ENCODE measurements at places on chromosomes 4 and X. TPM values are rescaled to one million over a fixed set of nuclear protein-coding genes. Genes with fewer than 3 reads are reported as not detected.

The LRIT3 gene
- total RNA-seq, result 0.30 TPM

The ETDB gene
- total RNA-seq, result not detected

The ABHD18 gene
- 20.3 TPM for total RNA-seq

- no peak for DNase-seq
These were observed 11.2 kb upstream of the ADD1 start for GRCh38 chr4:2832309-2832980.

- DNase-seq, result peak; percentile 43
These were observed 2.1 kb downstream of the LEF1 start for GRCh38 chr4:108166441-108167315.

DNA sequence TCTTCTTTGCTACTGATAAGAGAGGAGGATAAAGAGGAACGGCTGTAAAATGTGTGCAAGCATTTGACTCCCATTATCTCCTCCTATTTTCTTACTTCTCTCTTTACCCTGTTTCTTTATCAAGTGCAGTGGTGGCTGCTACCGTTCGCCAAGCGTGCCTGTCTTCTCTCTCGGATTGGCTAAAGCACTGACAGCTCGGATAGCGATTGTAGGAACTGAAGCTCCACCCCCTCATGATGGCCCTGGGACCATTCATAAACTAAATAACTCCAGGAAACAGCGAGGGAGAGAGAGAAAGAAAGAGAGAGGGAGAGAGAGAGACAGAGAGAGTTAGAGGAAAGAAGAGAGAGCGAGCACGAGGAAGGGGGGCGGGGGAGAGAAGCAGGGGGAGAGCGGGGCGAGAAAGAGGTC, 305 bp upstream of the MAB21L2 start:
- DNase-seq, result no peak

DNA sequence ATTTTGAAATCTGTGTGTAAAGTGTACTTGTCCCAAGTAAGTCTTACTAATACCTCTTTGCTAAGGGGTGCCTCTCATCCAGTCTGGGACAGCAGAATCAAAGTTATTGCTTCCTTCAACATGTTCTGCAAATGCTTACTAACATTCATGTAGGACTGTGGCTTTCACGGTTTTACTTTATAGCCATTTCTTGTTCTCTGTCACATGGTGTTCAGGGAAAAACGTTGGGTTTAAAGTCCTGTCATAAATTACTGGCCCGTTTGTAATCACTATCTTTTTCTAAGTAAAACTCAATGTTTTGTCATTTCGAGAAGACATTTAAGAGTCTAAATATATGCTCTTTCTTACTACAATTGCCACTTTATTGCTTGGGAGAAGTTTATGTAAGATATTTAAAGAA, 321.1 kb downstream of the STIM2 start:
- no peak for DNase-seq

DNA sequence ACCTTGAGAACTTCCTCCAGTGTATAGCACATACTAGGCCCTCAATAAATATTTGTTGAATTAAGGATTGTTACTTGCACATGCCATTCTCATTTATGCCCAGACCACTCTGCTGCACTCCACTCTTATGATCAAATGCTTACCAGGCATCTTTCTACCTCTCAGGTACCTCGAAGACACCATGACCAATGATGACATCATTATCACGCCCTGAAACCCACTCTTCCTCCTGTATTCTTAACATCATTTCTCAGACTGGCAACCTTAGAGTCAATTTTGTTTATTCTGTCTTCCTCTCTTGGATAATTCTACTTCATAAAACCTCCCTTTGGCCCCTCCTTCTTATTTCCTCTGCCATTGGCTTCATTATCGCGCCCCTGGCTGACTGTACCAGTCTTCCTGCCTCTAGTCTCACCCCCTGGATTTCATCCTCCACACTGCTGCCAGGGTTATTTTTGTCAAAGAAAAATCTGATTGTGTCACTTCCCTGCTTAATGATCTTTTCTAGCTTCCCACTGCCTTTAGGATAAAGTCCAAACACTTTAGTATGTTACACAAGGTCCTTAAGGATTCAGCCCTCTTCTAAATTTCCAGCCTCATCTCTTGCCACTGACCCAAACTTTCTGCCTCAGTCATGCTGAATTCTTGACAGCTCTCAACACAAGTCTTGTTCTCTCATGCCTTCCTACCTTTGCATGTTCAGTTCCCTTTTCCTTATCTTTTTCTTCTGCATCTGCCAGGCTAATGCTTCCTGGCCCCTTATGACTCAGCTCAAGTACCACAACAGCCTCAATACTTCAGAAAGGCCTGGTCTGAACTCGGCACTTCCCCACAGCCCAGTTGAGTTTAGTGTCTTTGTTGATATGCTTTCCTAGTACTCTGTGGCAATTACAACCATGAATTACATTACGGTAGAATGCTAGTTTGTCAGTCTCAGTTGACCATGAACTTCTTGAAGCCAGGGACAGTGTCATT, 45.8 kb downstream of the HDAC8 start:
- no peak for DNase-seq

DNA sequence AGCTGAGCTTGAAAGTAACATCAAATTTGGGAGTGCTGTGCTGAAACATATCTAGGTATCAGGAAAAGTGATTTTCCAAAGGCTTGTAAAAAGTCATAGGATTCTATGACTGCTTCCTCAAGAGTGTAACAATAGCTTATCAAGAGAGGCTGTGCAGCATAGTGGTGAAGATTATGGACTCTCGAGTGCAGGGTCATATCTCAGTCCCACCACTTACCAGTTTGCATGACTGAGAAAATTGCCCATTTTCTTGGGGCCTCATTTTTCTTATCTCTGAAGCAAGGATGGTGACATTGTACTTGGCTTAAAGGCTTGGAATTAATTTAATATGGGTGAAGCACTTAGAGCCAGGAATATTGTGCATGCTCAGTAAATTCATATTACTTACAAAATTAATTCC, 57.2 kb downstream of the AFF1 start:
- no peak for DNase-seq

DNA sequence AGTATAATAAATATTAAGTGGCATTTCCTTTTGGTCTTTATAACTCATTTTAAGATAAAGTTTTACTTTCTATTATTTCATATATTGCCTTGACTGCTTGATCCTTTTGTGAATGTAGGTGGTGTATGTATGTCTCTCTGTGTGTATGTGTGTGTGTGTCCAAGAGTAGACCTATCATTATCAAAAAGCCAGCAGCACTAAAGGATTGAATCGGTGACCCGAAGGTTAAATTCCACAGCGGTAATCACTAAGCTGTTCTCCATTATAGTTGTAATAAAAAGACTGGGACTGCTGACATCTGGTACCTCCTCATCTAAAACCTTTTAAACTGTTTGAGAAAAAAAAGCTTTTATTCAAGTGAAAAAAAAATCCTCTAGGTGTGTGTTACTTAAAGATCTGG, 1014.8 kb downstream of the PCDH7 start:
- no peak for DNase-seq

DNA sequence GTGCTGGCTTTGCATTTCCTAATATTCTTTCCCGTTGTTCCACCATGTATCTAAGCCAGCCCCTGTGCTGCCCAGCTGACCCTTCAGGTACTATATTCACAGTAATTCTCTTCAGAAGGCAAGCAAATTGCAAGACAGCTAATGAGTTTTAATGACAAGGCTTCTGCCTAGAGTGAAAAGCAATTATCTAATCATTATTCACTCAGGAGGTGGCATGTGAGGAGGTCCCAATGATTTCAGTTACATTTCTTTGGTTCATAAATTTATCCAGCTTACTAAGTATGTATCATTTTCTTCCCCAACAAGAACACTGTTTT, 123.0 kb downstream of the RASGEF1B start:
- no peak for DNase-seq

DNA sequence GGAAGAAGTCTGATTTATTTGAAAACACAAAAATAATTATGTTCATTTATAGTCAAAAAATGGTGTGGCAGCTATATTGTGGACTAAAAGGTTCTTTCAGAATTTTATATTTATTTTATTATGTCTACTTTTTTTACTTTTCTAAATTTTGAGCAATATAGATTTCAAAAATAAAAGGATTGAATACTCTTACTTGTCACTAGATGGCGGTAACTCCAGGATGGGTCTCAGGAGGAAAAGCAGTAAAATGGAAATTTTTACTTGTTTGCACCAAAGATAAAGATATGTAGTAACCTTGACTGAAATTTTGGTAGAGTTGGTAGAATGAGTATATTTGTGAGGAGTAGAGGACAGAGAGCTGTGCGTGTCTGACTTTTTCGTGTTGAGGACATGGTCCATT, 14.5 kb upstream of the DACH2 start:
- no peak for DNase-seq

- no peak for DNase-seq
These were observed 182.4 kb upstream of the LCORL start for GRCh38 chr4:18203966-18204365.

DNA sequence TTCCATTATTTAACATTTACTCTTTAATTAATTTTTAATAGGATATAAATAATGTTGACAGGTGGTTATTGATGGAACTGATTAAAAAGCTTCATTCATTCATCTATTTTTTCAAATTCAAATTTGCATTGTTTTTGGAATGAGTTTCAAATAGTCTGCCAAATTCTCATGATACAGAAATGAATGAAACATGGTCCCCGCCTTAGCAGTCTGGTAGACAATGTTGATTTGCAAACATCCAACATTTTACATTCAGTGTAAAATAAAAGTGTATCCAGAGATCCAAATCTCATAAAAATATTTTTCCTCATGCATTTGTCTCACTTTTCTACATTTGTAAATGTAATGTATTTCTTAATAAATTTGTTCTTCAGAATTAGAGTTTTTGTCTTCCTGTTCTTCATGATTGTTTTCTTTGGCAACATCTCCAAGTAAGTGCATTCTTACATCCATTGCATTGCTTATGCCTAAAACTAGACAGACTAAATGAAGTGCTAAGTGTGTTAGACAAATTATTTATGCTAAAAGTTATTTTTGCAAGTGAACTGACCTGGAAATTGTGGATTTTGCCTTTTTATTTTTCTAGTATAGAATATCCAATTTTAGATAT, 142.3 kb downstream of the PCDH18 start:
- DNase-seq, result no peak

DNA sequence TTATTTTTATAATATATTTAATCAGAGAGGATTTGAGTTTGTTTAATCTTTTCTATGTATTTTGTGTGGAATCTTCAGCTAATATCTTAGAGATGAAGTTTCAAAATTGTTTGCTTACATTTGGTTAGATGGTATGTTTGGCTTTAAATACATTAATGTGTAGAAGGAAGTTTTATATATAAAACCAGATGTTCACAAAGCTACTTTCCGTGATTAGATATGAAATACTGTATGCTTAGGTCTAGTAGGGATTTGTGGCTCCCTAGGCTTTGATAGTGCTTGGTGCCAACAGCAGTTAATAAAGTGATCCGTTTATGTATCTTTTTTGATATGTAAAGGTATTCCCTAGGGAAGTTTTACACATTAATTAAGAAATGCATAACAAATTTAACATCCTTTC, 223.0 kb downstream of the ARHGAP10 start:
- no peak for DNase-seq

- no peak for DNase-seq
These were observed 29.1 kb downstream of the FHL1 start for GRCh38 chrX:136176399-136176825.

DNA sequence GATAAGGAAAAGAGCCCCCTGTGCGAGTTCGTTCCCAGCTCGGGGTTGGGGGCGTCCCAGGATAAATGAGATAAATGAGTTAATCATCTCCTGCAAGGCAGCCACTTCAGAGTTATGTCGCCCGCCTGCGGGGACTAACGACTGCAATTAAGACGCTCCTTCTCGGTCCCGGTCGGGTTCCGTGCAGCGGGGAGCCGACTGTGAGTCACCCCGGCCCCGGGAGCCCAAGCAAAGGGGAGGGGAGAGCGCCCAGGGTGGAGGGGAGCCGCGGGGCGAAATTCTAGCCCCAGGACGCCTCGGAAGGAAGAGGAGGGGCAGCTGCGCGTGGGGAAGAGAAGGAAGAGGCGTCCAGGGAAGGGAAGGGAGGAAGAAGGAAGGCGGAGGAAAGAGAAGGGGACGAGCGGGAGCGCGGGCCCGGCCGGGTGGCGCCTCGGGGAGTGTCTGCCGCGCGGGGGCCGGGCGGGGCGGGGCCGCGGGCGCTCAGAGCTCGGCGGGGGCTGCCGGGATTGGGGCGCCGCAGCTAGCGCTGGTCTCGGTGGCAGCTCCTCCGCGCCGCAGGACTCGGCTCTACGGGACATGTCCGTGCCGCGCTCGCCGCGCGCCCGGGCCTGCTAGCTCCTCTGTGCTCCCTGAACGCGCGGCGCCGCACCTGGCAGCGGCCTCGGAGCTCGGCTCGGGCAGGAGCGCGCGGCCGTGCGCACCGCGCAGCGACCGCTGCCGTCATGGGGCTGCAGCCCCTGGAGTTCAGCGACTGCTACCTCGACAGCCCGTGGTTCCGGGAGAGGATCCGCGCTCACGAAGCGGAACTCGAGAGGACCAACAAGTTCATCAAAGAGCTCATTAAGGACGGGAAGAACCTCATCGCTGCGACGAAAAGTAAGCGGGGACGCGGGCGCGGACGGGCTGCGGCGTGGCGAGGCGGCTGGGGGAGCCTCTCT, at the start of gene ARHGAP10:
Gene ARHGAP10, plus strand, starts transcription at position 509 of the 938 bp plus-strand sequence. Its CDS starts 214 bp downstream, at position 723.
- DNase-seq, result peak; percentile 40

GRCh38 chr4:158229768-158230167, 19.5 kb downstream of the TMEM144 start:
- DNase-seq, result no peak

DNA sequence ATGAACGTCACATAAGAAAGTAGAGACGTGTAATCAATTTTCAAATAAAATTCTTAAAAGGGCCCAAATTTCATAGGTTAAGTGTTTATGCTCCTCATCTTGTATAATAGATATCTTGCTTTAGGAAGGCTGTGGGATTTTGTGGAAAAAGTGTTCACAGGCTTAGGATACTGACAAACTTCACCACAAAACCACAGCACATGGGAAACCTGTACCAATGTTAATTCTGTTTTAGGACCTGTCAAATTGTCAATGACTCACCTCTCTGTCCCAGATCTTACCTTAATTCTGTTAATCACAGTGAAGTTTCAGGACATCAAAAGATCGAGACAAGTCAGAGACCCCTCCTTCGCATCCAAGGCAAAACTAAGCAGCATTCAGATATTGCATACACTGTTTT, 24.2 kb downstream of the FGFBP1 start:
- DNase-seq, result no peak

DNA sequence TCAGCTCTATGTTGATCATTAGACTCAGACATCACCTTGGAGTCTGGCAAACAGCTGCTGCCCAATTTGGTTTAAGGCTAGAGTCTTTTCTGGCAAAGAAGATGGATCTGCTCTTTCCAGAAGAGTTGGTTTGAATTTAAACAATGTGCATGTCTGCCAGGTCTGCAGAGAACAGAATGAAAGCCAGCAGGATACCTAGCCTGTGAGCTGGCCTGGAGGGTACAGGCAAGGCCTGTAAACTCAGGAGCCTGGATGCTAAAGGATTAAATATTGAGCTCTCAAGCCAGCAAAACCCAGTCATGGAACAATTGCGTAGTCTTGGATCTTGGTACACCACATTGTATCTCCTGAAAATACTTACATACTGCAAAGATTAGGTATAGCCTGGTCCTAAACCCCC, 15.6 kb upstream of the PDLIM3 start:
- no peak for DNase-seq

DNA sequence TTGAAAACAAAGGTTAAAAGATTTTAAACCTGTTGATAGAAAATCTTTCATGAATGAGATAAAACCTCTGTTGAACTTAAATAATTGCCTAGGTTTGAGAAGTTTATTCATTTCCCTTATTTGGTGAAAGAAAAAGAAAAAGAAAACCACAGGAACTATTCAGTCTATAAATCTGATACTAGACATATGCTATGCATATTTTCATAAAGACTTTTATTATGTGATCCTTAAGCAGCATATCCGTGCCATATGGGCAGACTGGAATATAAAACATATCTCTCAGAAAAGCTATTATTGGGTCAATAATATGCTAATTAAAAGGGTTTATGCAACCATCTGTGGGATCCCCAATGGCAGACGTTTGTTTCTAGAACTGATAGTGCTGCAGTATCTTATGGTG, 178.7 kb downstream of the RASL11B start:
- no peak for DNase-seq

All from T-helper 17 cell (primary cell).